ENCODE measurements at places on chromosomes 7 and 10. TPM values are rescaled to one million over a fixed set of nuclear protein-coding genes. Genes with fewer than 3 reads are reported as not detected.

ARMC3 gene
- polyA plus RNA-seq, result not detected

OLAH gene
- 1.4 TPM for polyA plus RNA-seq

RSBN1L gene
- polyA plus RNA-seq, result 6.3 TPM

- no peak overlapping the region for H3K27ac ChIP-seq
- DNase-seq, result no peak
- H3K4me3 ChIP-seq, result no peak overlapping the region
Measured at GRCh38 chr7:110675383-110676103, 415.4 kb upstream of the LRRN3 start.

DNA sequence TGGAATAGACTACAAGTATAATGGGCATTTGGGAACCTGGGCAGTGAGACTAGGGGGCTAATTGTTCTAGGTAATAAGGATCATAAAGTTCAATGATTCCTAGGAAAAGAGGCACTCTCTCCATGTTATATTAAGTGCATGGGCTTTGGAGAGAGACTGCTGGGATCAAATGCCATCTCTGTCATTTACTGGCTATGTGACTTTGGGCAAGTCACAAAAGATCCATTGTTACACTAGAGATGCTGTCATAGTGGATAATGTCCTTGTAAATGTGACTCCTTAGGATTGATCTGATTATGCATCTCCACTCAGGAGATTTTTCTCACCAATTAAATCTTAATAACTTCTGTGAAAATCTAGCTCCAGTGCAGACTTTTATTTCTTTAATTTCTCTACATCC, 156.3 kb upstream of the CACNA2D1 start:
- H3K4me1 ChIP-seq, result no peaks in the 10 kb centered on the region
- no peak for DNase-seq
- no peaks in the 10 kb centered on the region for H3K36me3 ChIP-seq
- no peak overlapping the region for H3K27ac ChIP-seq
